ENCODE measurements at places on chromosomes 11 and 22. TPM values are rescaled to one million over a fixed set of nuclear protein-coding genes. Genes with fewer than 3 reads are reported as not detected.

Gene EML3
- total RNA-seq, result 24.5 TPM

Gene USP2
- total RNA-seq, result 0.53 TPM

Gene TPBGL
- 0.27 TPM for total RNA-seq

Gene OR51B4
- not detected for total RNA-seq

Gene CWF19L2
- 3.8 TPM for total RNA-seq

Gene P4HA3
- total RNA-seq, result 45.2 TPM

Gene CLCF1
- 39.1 TPM for total RNA-seq

Gene AIFM3
- total RNA-seq, result 4.6 TPM

Gene APOBEC3C
- total RNA-seq, result 26.6 TPM

Gene MYRF
- total RNA-seq, result 23.1 TPM

Gene APOL4
- total RNA-seq, result not detected

Gene SOX6
- 0.01 TPM for total RNA-seq

Gene LINC01488
- 0.05 TPM for total RNA-seq

Gene DEUP1
- not detected for total RNA-seq

Gene SCGB2A2
- total RNA-seq, result not detected

Gene CEP126
- total RNA-seq, result 3.7 TPM

Gene FXYD2
- total RNA-seq, result 19.3 TPM

Gene RAB3IL1
- 14.9 TPM for total RNA-seq

Gene MMP11
- 0.12 TPM for total RNA-seq

Gene DCDC1
- total RNA-seq, result 0.28 TPM

Gene CRYAB
- 6.0 TPM for total RNA-seq

Gene WNT7B
- 87.1 TPM for total RNA-seq

Gene TNNT3
- total RNA-seq, result not detected

Gene SCN4B
- total RNA-seq, result 0.08 TPM

Gene YAP1
- 48.8 TPM for total RNA-seq

Gene DUSP18
- total RNA-seq, result 4.6 TPM

Gene TUBA8
- 0.72 TPM for total RNA-seq

Gene RIMBP3B
- total RNA-seq, result 0.51 TPM

Gene HOATZ
- not detected for total RNA-seq

Gene DBX1
- not detected for total RNA-seq

Gene ART1
- total RNA-seq, result not detected

Gene RCE1
- total RNA-seq, result 48.8 TPM

Gene KRTAP5-9
- total RNA-seq, result not detected

Gene INSC
- total RNA-seq, result not detected

Gene MS4A2
- total RNA-seq, result not detected

Gene CD6
- 0.15 TPM for total RNA-seq

Gene OSM
- total RNA-seq, result not detected

Data from A549 treated with CORT108297 at 1 μM for 4 hours (cell line).